ENCODE measurements at places on chromosomes 5 and 9.

GRCh38 chr9:91036826-91037510 lies 235.3 kb downstream of the SYK start:
- DNase-seq = peak; percentile 29

GRCh38 chr9:135848341-135849047 lies 58.9 kb downstream of the CAMSAP1 start:
- DNase-seq = no peak

DNA sequence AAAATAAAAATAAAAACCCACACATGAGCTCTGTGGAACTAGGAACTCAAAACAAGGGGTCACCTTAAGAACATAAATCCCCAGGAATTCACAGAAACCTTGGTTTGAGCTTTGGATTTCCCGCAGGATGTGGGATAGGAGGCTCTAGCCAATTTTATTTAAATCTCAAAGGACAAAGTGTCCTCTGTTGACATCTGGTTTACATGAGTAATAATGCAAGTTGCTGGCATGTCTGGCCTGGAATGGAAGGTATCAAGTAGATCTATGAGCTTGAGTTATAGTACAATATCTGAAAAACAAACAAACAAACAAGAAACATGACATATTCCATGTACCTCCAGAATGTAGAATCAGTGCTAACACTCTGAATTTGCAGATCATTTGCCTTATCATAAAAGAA lies 94.2 kb upstream of the SLIT3 start:
- no peak for DNase-seq

DNA sequence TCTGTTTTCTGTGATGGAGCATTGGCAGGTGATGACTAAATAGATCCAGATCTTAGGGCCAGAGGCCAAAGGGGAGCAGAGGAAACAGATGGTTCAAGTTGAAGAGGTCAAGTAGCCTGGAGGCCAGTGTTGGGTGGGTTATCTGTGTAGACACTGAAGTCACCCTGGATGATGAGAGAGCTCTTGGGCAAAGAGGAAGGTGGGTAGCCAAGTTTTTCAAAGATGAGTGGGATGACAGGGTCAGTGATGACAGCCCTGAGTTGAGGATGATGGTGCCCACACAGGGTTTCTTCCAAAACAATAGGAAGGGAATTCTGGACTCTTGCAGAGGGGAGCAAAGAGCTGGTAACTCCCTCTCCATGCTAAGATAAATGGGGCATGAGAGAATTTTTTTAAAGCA lies 76.6 kb downstream of the CD180 start:
- no peak for DNase-seq

DNA sequence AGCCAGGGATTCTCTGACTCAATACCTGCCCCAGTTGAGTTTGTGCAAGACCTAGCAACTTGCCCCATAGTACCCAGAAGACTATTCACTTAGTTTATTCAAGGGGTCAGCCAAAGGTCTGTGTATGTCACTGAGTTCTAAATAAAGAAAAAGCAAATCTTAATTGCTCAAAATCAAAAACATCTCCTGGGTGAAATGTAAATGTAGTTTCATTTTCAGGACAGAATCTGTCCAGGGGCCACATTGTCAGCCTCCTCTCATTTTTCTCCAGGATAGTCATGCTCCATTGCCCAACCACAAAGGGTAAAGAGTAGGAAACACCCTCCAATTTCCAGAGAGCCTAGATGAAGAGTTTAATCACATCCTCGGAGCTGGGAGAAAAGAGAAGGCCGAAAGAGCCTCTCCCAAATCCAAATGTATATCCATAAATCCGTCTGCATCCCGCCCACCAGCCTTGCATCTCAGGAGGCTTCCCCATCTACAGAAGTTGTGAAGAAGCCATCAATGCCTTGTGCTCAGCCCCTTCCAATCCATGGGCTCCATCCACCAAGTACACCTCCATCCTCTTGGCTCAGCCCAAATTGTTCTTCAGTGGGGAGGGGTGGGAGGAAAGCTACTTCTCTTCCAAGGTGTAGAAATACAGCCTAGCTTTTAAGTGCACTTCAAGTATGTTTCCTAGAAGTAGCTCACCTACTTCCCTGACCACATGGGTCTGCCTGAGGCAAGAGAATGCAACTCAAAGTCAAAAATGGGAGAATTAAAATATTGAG lies 26.9 kb downstream of the ADAM19 start:
- no peak for DNase-seq

GRCh38 chr9:79492092-79493009 lies 79.4 kb upstream of the TLE4 start:
- no peak for DNase-seq

DNA sequence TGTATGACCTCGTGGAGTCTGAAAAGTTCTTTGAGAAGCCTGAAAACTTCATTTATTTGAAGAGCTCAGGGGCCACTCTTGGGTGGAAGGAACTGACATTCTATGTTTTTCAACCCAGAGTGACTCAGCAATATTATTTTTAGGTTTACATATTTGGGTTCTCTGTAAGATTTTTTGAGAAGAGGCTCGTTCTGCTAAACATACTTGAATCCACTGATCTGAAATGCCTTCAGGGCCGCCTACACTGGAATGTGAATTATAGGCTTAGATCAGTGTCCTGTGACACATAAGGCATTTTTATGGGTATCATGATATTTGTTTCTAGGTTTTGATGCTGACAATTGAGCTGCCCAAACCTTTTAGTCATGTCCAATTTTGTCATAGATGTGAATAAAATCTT lies 86.2 kb downstream of the PSAT1 start:
- no peak for DNase-seq

DNA sequence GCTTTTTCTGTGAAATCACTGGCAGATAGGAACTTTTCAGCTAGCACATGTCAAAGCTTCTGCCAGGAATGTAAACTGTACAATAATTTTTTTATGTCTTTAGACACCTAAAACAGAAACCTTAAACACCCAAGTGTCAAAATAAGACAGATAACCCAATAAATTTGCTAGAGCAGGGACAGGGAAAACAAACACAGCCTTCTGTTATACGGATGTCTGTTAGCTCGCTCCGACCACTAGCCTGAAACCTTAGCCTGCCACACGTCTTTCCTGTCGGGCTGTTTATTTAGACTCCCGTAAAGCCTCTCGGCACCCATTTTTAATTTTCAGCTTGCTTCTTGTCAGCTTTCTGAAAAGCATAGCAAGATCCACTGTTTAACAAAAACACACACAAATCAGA lies 355.4 kb upstream of the SLC24A2 start:
- DNase-seq = no peak

DNA sequence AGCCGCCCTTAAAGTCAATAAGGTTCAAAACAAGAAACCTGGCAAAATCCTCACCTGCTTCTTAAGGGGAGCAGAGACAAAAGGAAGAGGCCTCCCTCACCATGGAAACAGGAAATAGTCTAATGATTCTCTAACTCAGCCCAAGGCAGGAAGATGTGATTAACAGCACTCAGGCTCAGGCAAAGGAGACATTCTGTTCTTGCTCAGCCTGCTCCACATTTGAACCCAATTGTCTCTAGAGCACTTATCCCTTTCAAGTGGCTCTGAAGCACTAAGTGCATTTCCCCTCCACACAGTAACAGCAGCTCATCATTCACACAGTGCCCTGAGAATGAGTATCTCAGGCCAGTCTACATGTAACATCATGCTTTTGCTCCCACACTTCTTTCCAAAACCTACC lies 72.3 kb downstream of the NIPSNAP3B start:
- DNase-seq = peak; percentile 52

GRCh38 chr5:72988769-72989168 lies 32.9 kb downstream of the FCHO2 start:
- DNase-seq = no peak

DNA sequence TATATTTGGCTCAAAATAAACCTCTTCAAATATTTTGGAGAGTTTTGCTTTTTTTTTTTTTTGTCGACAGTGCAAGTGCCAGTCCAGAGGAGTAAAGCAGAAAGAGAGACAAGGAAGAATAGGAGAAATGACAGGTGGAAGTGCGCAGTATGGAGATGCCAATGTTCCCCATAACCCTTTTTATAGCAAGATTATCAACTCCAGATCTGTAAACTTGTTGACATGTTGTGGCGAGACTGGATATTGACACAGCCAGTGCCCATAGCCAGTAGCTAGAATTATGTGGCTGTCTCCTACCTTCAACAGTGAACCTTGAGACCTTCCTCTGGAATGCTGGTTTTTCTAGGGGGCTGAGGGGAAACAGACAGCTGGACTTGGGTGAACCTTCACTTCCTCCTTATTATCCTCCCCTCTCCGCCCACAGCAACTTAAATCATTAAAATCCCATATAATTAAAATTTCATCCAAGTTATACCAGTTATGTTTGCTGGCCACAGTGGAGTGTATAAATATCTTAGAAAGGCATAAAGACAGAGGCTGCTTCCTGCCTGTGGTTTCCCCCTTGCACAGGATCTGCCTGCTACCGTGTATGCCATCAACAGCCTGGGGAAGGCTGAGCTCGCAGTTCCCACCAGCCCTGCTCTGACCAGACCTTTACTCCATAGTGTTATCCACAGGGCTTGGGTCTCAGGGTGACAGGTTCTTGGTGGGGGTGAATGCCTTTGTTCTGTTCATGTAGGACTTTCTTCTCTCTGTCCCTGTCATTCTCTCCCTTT lies 112.3 kb upstream of the ANKH start:
- DNase-seq = no peak

DNA sequence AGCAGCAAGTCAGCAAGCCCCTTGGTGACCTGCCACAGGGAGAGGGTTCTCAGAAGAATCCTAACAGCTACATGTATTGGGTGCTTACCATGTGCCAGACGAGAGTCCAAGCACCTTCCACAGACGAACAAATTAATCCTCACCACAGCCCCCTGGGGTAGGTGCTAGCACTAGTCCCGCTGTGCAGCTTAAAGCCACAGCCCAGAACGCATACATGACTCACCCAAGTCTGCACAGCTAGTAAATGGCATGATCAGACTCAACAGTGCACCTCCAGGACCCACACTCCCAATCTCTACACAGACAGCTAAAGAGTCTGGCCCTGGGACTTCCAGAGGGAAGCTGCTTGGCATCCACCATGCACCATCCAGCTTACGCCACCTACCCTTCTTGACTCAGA lies 111.5 kb downstream of the PAX5 start:
- no peak for DNase-seq

DNA sequence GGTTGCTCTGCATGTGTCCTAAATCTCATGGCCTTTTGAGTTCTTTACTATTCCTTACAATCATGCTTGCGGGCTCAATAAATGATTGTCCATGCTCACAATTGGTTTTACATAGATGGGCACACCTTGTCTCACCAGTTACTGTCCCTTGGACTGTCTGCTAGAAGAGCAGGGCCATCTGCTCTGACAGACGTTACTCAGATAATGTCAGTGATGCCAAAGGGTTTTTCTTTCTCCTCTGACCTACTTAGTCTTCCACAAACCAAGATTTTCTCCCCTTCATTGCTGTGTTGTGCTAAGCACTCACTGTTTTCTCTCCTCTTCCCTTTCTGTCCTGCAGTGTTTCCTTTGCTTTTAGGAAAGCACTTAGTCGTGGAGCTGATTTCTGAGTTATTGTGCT lies 562.3 kb downstream of the KIF4B start:
- DNase-seq = no peak

DNA sequence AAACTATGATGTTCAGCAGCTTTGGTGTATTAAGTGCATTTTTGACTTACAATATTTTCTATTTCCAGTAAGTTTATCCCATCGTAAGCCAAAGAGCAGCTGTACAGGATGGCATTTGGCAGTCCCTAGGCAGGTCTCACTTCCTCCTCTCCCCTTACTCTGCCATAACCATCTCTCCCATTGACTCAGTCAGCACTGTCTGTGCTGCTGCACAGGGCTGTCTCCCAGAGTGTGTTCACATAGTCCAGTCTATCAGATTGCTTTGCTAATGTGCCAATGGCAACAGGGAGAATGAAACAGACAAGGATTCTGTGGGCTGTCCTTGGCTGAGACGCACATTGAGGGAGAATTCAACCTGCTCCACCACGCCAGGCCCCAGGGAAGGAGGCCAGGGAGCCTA lies 47.0 kb upstream of the CAST start:
- DNase-seq = no peak

- no peak for DNase-seq
Observed at GRCh38 chr9:20227166-20227874, 395.0 kb downstream of the MLLT3 start.

- DNase-seq = no peak
Observed at GRCh38 chr5:3345195-3345594, 250.4 kb upstream of the IRX1 start.

DNA sequence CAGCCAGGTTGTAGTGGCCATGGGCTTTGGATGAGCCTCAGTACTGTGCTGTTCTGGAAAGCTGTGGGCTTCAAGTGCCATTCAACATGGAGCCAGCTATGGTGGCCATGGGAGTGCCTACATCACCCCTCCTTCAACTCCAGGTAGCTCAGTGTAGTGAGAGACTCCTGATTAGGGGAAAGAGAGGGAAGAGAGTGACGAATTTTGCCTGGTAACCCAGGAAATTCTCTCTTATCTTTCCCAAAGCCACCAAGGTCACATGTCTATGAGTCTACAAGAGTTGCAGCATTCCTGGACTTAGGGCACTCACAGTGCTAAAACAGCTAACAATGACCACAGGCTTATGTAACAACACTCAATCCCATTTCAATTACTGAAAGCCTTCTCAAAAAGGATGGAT lies 81.7 kb upstream of the SPTLC1 start:
- DNase-seq = no peak

DNA sequence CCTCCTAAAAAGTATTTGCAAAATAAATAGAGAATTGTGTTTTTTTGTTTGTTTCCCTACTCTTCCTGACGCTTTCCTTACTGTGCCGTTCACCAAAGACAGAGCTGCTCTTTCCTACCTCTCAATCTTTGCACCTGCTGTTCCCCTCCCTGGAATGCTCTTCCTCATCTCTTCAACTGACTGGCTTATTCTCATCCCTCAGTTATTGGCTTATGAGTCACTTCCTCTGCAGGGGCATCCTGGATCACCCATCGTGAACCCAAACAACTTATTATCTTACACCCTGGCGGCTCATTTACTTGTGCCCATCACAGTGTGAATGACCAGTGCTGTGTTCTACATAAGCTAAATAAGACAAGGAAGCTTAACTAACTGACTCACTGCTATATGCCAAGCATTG lies 36.1 kb upstream of the CCNG1 start:
- no peak for DNase-seq

DNA sequence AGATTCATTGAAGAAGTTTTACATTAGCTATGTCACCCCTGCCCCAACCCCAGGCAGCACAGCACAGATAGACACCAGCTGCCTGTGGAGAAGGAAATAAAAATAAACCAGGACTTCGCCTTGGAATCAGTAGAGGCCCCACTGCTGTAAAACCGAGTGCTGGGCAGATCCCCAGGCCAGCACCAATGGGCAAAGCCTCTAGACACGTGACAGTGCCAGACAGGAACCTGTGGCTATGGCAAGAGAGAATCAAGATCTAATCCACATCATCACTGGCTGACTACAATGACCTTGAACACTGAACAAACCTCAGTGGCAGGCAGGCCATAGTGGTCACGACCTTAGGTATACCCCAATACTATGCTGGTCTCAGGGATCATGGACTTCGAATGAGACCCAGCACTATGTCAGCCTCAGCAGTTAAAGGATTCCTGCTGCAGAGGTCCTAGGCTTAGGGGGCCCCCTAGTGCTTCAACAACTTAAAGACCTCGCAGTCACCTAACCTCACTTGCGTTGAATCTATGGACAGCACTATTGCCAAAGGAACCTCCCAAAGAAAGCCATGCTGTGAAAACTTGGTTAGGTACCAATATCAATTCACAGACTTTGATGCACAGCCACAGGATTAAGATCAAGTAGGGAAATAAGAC lies 2118.6 kb upstream of the C9orf72 start:
- DNase-seq = no peak

Data from NCI-H2107 (cell line).